Ascending aorta (tissue), 2 donors: ENCODE measurements at places on chromosomes 12 and 14. TPM values are rescaled to one million over a fixed set of nuclear protein-coding genes. Genes with fewer than 3 reads are reported as not detected.

The INHBC gene
- total RNA-seq = not detected

- H3K27me3 ChIP-seq = no peaks in the 10 kb centered on the region
- H3K4me1 ChIP-seq = no peaks in the 10 kb centered on the region
- H3K27ac ChIP-seq = no peak overlapping the region
- DNase-seq = no peak
- H3K4me3 ChIP-seq = no peak overlapping the region
- no peaks in the 10 kb centered on the region for H3K36me3 ChIP-seq
Measured at GRCh38 chr12:43148691-43149090, 403.3 kb downstream of the ADAMTS20 start.

DNA sequence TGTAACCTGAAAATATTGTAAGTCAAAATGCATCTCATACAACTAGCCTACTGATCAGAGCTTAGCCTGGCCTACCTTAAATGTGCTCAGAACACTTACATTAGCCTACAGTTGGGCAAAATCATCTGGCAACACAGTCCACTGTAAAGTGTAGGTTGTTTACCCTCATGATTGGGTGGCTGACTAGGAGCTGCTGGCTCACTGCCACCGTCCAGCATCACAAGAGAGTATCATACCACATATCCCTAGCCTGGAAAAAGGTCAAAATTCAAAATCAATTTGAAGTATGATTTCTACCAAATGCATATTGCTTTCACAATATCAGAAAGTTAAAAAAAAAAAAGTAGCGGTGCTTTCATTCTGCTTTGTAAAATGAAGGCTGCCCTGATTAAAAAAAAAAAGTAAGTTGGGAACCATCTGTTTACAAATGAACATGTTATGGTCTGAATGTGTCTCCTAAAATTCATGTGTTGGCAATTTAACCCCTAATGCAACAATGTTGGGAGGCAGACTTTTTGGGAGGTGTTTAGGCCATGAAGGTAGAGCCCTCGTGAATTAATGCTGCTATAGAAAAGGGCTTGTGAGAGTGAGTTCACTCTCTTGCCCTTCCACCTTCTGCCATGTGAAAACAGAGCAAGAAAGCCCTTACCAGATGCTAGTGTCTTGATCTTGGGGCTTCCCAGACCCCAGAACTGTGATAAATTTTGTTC, 211.8 kb downstream of the PPM1H start:
- no peak overlapping the region for H3K27ac ChIP-seq
- peaks cover 6% of the 10 kb centered on the region for H3K36me3 ChIP-seq
- no peak overlapping the region for H3K4me3 ChIP-seq

DNA sequence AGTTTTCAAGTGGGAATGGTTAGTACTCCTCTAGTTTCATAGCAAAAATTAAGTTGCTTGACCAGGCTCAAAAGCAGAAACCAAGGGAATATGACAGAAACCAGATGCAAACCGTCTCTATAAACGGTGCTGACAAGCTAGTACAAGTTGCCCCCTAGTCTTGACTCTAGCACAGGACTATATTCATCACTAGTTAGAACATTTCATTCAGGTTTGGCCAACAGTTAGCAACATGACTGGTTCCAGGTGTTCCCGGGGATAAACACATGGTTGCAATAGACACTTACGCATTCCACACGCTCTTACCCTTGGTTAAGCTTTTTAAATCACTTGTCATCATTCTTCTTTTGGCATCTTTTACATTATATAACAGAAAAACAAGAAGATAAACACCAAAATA, 103.6 kb downstream of the SCFD1 start:
- H3K36me3 ChIP-seq = peaks cover 64% of the 10 kb centered on the region
- H3K4me1 ChIP-seq = no peaks in the 10 kb centered on the region
- H3K27me3 ChIP-seq = no peaks in the 10 kb centered on the region
- no peak for DNase-seq

The KRT81 gene
- total RNA-seq = not detected

The TMEM121 gene
- total RNA-seq = 34.6 TPM

GRCh38 chr12:91846466-91847055, 299.1 kb downstream of the BTG1 start:
- H3K36me3 ChIP-seq = no peaks in the 10 kb centered on the region
- no peaks in the 10 kb centered on the region for H3K27me3 ChIP-seq
- no peak overlapping the region for H3K27ac ChIP-seq
- no peaks in the 10 kb centered on the region for H3K4me1 ChIP-seq

The CACNA1C gene
- 102 TPM for total RNA-seq

- no peaks in the 10 kb centered on the region for H3K36me3 ChIP-seq
- no peaks in the 10 kb centered on the region for H3K27me3 ChIP-seq
- no peak overlapping the region for H3K4me3 ChIP-seq
- no peaks in the 10 kb centered on the region for H3K4me1 ChIP-seq
- H3K27ac ChIP-seq = no peak overlapping the region
Measured at GRCh38 chr14:51774209-51774608, 86.2 kb upstream of the GNG2 start.

DNA sequence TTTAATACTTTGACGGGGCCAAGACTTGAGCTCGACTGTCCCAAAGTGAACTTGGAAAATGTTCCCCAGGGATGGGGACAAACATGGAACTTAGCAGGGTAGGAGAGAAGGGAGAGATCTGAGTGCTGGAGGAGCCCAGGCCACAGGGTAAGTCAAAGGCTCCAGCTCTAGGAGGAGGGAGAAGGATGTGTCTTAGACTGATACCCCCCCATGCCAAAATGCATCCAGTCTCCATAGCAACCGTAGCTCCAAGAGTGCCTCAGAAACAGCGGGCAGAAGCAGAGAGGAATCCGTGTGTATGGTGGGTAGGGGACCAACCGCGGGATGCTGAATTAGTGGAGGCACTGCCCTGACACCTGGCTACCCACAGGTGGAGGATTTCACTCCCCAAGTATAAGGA, 845 bp upstream of the AGAP2 start:
- H3K4me1 ChIP-seq = peaks cover 26% of the 10 kb centered on the region
- H3K27me3 ChIP-seq = peaks cover 33% of the 10 kb centered on the region
- no peak for DNase-seq
- H3K27ac ChIP-seq = no peak overlapping the region

DNA sequence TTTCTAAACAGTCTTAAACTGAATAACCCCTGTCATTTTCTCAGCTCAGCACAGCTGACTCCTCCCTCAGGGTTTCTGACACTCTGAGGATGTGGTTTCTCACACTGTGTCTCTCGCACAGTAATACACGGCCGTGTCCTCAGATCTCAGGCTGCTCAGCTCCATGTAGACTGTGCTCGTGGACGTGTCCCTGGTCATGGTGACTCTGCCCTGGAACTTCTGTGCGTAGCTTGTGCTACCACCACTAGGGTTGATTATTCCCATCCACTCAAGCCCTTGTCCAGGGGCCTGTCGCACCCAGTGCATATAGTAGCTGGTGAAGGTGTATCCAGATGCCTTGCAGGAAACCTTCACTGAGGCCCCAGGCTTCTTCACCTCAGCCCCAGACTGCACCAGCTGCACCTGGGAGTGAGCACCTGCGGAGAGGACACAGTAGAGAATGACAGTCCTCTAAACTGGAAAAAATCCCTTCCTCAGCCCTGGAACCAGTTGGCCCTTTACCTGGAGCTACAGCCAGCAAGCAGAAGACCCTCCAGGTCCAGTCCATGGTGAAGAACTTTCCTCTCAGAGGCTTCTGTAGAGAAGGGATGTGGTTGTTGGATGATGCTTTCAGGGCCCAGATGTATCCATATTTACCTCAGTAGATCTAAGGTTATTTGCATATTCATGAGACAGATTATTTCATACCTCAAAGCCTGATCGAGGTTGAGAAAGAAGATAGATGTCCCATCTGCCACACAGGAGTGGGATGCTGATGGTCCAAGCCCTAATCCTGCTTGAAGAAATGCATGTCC, 984.8 kb downstream of the TMEM121 start:
- no peak for DNase-seq

The DCN gene
- total RNA-seq = 443 TPM

- H3K4me1 ChIP-seq = no peaks in the 10 kb centered on the region
- H3K4me3 ChIP-seq = no peak overlapping the region
- no peaks in the 10 kb centered on the region for H3K27me3 ChIP-seq
- no peak overlapping the region for H3K27ac ChIP-seq
Measured at GRCh38 chr12:96153131-96153725, 40.9 kb upstream of the ELK3 start.

DNA sequence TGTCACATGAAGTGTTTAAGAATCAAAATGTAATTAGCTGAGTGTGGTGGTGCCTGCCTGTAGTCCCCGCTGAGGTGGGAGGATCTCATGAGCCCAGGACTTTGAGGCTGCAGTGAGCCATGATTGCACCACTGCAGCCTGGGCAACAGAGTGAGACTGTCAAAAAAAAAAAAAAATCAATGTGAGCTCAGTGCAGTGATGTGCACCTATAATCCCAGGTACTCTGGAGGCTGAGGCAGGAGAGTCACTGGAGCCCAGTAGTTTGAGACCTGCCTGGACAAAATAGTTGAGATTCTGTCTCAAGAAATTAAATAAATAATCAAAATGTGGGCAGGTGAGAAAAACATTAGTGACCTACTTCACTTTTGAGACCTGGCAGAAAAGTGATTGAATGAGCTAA, 140.0 kb downstream of the MON2 start:
- peaks cover 3% of the 10 kb centered on the region for H3K4me1 ChIP-seq
- H3K36me3 ChIP-seq = no peaks in the 10 kb centered on the region
- H3K27me3 ChIP-seq = no peaks in the 10 kb centered on the region
- H3K27ac ChIP-seq = no peak overlapping the region
- no peak overlapping the region for H3K4me3 ChIP-seq
- DNase-seq = no peak

DNA sequence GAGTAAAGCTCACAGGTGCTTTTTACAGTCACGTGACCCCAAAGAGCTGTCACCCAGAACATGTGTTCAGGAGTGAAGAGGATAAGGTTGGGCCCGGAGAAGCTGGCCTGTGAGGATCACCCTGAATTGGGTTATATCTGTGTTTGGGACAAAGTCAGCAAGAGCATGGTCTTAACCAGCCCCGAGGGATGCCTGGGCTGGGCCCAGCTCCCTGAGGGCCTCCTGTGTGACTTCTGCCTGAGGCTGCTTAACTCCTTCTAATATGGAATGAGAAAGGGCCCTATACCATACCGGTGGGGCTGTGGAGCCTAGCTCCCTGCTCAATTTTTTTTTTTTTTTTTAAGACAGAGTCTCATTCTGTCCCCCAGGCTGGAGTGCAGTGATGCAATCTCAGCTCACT, 2.5 kb downstream of the CDCA4 start:
- DNase-seq = no peak
- H3K27ac ChIP-seq = no peak overlapping the region
- no peak overlapping the region for H3K4me3 ChIP-seq
- H3K27me3 ChIP-seq = no peaks in the 10 kb centered on the region
- peaks cover 10% of the 10 kb centered on the region for H3K4me1 ChIP-seq
- no peaks in the 10 kb centered on the region for H3K36me3 ChIP-seq

DNA sequence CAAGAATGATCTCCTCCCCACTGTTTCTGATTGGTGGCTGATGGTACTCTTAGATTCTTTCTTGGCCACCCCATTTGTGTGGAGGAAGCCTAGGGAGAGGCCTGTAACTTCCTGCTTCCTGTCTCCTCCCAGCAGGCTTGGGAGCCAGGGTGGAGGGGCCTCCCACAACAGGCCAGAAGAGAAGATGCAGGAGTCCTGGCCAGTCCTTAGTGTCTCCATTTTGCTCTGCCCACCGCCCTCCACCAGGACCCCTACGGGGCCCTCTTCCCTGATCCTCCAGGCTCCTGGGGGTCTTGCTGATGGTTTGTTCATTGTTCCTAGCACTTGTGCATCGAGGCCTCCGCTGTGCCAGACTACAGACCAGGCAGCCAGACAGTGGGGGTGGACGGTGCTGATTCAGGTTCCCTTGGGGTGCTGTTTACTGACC, 6.8 kb downstream of the TSPAN9 start:
- H3K4me3 ChIP-seq = no peak overlapping the region
- H3K27me3 ChIP-seq = no peaks in the 10 kb centered on the region
- H3K4me1 ChIP-seq = no peaks in the 10 kb centered on the region
- H3K36me3 ChIP-seq = peaks cover 7% of the 10 kb centered on the region
- H3K27ac ChIP-seq = no peak overlapping the region

GRCh38 chr12:106234449-106234848, 13.4 kb downstream of the CKAP4 start:
- no peak overlapping the region for H3K4me3 ChIP-seq
- DNase-seq = no peak
- no peaks in the 10 kb centered on the region for H3K4me1 ChIP-seq
- peaks cover 16% of the 10 kb centered on the region for H3K36me3 ChIP-seq

DNA sequence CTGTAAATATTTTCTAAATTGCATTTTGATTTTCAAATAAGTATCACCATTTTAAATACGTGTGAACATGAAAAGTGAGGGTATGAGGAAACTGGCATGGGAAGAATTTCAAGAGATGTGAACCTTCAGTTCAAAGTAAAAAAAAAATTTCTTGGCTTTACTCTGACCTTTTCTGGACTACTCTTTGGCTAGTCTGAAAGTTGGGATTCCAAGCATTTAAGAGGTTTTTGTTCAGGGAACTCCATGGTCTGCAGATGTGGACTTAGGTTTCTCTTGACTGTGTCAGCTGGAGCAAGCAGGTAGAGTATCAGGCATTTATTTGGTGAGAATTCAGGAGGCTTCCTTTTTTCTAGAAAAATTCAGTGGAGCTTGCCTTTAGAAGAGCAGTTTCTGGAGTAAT, 311.6 kb downstream of the LRIG3 start:
- no peaks in the 10 kb centered on the region for H3K27me3 ChIP-seq
- H3K36me3 ChIP-seq = no peaks in the 10 kb centered on the region
- H3K27ac ChIP-seq = no peak overlapping the region
- H3K4me1 ChIP-seq = no peaks in the 10 kb centered on the region
- H3K4me3 ChIP-seq = no peak overlapping the region

DNA sequence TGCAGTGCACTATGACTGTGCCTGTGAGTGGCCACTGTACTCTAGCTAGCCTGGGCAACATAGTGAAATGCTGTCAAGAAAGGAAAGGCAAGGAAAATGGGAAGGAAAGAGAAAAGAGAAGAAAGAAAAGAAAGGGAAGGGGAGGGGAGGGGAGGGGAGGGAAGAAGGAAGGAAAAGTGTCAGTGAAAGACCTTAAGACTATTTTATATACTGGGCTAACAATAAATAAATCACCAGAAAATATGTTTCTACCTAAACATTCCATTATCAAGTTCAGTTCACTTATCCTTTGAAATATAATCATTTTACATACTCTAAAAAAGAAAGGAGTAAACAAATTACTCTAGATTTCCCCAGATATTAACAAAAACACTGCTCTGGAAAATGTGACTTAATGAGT, 22.1 kb downstream of the COCH start:
- no peak overlapping the region for H3K27ac ChIP-seq
- no peak overlapping the region for H3K4me3 ChIP-seq
- H3K36me3 ChIP-seq = peaks cover 7% of the 10 kb centered on the region
- no peaks in the 10 kb centered on the region for H3K27me3 ChIP-seq
- no peaks in the 10 kb centered on the region for H3K4me1 ChIP-seq
- DNase-seq = no peak

- H3K4me1 ChIP-seq = peaks cover 10% of the 10 kb centered on the region
- H3K4me3 ChIP-seq = no peak overlapping the region
- peaks cover 5% of the 10 kb centered on the region for H3K36me3 ChIP-seq
- H3K27ac ChIP-seq = peak overlapping the region; percentile 65
- H3K27me3 ChIP-seq = no peaks in the 10 kb centered on the region
Measured at GRCh38 chr14:76781648-76782051, 20.4 kb downstream of the VASH1 start.

- no peaks in the 10 kb centered on the region for H3K27me3 ChIP-seq
- no peak overlapping the region for H3K4me3 ChIP-seq
- no peaks in the 10 kb centered on the region for H3K4me1 ChIP-seq
Measured at GRCh38 chr12:32988982-32989381, 92.4 kb upstream of the PKP2 start.

The DNAJC22 gene
- total RNA-seq = not detected
